ENCODE measurements at places on chromosomes 5 and 9.

GRCh38 chr9:112315331-112316257, 17.8 kb downstream of the PTBP3 start:
- DNase-seq, result no peak

GRCh38 chr5:77316871-77317661, 106.6 kb downstream of the PDE8B start:
- DNase-seq, result no peak

GRCh38 chr5:150862070-150862469, 15.7 kb downstream of the IRGM start:
- DNase-seq, result no peak

DNA sequence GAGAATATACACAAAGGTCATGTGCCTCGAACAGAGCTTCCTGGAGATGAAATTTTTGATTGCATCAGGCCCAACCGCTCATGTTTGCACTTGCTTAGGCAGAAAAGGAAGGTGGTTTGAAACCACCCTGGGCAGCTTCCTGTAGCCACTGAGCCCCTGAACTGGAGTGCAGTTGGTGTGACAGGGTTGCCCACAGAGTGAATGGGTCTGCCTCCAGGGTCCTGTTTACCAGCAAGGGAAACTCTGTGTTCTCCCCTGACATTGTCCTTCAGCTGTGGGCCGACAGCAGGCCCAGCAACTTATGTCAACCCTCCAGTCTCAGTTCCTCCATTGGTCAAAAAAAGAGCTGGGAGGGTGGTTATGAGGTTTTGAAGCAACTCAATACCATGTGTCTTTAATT, 289.6 kb downstream of the KIF4B start:
- DNase-seq, result no peak

DNA sequence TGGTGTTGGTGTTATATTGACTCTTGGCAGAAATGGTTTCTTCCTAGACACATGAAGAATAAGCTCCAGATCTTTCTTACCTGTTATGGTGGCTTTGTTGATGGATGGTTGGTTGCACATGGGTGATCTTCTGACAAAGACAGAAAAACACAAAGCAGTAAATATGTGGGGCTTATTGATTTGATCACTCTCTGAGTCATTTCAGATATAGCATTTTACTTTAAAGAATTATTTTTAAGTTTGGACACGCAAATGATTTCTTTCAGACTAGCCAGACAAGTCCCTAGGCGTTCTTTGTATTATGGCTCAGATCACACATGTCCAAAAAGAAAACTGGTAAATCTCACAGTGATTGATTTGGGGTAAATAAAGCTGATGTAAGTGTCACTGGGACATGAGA, 597.6 kb downstream of the RAB3C start:
- no peak for DNase-seq

Data from stimulated activated CD4-positive, alpha-beta T cell treated with anti-CD3 and anti-CD28 coated beads, Interleukin-15, amount 100 ng/mL, for 1 hour (primary cell).